Central memory CD8-positive, alpha-beta T cell (primary cell): ENCODE measurements at places on chromosomes 4 and X.

- no peak for DNase-seq
These were observed 36.0 kb downstream of the BST1 start for GRCh38 chr4:15738877-15739276.

DNA sequence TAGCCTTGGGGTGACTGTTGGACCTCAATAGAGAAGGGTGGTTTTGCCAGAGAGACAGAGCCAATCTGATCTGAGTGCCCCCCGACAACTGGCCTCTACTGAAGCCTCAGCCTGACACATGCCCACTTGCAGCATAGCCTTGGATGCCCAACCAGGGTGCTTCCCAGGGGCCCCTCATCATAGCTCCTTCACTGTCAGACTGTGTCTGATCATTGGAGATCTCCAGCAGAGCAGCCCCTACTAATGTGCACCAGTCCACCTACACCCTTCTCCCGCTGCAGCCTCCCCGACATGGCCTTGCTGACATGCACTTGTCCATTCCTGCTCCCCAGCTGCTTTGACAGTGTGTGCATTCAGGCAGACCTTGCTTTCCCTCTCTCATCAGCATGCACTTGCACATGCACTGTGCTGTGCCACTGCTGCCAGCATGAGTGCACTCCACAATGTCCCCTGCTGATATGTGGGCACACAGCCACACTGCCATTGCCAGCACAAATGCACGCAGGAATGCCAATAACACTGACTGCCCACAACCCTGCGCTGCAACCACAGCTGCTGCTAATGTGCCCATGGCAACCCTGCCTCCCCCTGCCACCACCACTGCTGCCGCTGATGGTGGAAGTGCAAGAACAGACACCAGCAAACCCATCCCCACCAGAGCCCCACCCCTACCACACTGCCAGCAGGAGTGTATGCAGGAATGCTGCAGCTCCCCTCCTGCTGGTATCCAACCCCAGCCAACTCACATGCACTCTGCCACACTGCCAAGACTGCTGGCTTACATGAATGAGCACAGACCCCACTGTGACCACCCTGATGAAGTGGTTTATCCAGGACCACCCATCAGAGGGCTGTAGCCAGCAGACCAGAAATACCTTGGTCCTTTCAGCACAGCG, 68.1 kb upstream of the ZMAT1 start:
- DNase-seq, result no peak

DNA sequence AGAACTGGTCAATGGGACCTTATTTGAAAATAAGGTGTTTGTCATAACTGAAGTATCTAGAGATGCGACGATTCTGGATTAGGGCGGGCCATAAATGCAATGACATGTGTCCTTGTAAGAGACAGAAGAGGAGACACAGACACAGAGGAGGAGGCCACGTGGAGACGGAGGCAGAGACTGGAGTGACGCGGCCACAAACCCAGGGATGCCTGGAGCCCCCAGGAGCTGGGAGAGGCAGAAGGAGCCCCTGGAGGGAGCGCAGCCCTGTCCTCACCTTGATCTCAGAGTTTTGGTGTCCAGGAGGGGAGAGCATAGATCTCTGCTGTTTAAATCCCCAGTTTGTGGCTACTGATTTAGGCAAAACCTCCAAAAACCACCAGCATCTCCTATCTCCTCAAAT, 5.0 kb downstream of the GTPBP6 start:
- DNase-seq, result no peak

DNA sequence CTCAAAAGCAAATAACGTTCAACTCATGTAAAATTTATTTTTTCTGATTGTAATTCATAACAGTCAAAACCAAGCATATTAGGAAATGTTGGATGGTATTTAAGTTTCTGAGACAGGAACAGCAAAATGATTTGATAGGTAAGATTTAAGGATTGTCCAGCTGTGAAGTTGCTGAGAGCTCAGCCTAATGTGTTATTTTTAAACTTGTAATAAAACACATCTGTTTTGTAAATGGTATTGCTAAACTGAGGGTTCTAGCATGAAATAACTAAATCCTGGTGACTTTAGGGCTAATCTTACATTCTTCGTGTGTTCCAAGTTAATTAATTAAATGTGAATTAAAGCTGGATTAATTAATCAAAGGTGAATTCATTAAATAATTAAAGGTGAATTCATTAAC, 13.3 kb downstream of the TLR10 start:
- no peak for DNase-seq

DNA sequence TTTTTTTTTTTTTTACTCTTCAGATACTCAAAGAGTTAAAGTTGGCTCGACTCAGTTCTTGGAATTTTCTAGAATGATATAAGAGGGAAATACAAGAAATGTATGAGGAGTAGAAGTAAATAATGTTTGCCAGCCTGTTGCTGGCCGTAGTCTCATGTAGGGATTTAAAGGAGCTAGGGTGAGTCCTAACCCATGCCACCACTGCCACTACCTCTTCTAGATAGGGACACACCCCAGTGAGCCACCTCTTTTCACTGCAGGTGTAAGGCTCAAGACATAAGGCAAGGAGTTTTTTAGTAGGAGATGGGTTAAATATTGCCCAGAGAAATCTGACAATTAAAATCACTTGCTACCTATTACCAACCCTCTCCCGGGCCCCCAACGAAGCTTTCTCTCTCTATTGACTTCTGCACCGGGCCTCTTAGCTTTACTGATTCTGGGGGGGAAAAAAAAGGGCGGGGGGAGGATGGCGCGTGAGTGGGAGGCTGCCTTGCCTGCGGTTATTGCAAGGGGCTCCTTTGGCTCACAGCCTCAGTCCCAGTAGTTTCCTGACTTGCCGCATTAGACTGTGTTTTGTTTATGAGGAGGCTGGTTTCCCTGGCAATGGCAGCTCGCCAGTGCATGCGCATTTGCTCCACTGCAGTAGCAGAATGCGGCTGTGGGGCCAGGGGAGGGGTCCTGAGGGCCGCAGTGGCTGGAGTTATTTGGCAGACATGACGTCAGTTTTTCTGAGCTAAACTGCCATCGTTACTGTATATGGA, 3.0 kb downstream of the LINC00632 start:
- no peak for DNase-seq

DNA sequence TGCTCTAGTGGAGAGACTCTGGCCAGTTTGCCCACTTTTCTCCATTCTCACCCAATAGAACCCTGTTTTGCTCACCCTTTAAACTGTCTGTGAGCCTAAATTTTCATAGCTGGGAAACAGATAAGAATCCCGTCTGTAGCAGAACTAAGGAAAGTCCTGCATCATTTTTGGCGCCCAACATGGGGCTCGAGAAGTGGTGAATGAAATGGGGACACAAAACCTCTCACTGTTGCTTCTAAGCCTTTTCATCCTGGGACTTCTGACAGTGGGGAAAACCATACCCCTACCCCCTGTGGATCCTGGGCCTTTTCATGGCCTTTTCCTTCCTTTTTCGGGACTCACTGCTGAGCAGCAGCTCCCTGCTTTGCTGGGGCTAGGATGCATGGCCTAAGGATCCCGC, 189.9 kb downstream of the INPP4B start:
- DNase-seq, result no peak

DNA sequence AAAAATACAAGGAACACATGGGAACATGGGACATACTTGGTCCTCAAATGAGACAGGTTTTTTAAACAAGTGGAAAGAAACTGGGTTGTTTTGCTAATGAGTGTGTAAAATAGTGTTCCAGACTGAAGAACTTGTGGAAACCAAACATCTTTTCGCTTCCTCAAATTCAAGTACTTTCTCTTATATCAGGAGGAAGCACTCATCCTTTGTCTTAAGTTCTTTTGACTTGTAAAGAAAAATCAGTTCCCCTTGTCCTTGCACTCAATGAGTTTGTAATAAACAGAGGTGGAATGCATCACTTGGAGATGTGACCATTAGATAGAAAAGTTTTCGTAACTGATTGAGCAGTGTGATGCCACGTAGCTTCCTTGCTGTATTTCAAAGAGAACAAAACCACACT, 101.1 kb downstream of the PHOX2B start:
- DNase-seq, result no peak

DNA sequence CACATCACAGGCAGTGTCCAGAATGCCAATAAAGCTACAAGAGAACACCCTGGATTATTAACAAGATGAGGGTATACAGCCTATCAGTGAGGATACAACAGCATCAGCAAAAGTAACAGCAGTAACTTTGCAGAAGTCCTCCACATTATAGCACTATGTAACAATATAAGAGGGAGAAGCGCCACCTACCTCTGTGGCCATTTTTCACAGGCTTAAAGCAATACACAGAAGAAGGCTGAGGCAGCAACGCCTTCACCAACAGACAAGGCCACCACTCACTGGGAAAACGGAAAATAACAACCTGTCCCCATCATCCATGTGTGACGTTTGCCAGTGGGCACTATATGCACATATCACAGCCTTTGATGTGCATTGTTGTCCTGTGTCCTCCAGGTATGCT, 12.5 kb downstream of the RTL8B start:
- no peak for DNase-seq

GRCh38 chr4:164319688-164320087, 434.2 kb upstream of the SMIM31 start:
- DNase-seq, result no peak

DNA sequence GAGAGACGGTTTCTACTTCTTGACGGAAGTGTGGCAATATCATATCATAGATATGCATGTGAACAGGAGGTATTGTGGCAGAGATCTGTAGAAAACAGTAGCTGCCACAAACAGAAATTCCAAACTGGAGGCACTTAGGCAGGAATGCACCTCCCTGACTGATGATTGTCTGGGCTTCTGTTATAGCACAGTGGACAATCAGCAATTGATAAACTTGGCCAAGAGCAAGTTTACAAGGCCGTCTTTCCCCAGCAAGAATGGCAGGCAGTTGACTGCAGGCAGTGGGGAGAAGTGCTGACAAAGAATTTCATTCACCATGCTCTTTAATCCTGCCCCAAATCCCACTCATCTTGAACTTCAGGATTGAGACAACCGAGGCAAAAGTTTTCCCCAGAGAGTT, 114.4 kb upstream of the STOX2 start:
- no peak for DNase-seq

DNA sequence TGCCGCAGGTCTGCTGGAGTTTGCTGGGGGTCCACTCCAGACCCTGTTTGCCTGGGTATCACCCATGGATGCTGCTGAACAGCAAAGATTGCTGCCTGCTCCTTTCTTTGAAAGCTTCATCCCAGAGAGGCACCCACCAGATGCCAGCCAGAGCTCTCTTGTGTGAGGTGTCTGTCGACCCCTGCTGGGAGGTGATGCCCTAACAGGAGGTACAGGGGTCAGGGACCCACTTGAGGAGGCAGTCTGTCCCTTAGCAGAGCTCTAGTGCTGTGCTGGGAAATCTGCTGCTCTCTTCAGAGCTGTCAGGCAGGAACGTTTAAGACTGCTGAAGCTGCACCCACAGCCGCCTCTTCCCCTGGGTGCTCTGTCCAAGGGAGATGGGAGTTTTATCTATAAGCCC, 162.7 kb downstream of the NAF1 start:
- DNase-seq, result no peak

DNA sequence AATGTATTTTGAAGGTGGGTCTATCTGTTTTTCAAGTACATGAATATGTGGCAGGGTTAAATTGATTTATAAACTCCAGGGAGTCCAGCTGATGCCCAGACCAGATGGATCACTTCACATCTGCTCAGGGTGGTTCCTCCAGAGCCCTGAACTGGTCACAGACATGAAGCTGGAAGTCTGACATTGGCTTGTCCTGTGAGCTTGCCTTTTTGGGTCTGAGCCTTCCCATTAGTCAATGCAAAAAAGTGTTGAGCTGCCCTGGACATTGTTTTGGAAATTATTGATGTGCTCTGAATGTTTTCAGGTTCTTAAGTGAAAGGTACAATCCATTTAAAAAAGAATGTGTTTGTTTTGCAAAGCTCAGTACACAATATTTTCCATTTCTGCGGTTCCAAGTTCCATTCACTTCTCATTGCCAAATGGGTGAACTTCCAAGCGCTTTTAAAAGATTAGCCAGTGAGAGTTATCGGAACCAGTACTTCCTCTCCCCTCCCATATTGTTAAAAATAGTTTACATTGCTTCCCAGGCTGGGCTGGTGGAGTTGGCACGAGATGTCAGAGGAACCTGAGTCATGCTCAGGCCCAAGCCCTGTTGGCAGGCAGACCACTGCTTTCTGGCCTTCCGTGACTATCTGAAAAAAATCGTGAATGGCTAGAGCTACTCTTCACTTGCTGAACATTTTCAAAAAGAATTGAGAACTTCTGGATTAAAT, 52.1 kb downstream of the PDGFRA start:
- no peak for DNase-seq

GRCh38 chr4:145404761-145405160, 76.9 kb upstream of the SMAD1 start:
- no peak for DNase-seq

DNA sequence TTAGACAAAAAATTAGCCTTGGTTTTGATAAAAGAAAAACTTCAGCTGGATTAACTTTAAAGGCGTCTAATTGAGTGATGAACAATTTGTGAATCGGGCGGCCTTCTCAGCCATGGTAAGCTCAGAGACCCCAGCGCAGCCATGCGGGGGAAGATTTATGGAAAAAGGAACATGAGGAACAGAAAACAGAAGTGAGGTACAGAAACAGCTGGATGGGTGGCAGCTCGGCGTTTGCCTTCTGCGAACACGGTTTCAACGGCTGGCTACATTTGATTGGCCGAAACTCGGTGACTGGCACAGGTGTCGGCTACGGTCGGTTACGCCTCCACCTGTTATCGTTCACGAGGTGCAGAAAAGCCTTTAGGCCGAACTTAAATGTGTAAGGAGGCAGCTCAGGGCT, 401.4 kb upstream of the FAT1 start:
- no peak for DNase-seq

DNA sequence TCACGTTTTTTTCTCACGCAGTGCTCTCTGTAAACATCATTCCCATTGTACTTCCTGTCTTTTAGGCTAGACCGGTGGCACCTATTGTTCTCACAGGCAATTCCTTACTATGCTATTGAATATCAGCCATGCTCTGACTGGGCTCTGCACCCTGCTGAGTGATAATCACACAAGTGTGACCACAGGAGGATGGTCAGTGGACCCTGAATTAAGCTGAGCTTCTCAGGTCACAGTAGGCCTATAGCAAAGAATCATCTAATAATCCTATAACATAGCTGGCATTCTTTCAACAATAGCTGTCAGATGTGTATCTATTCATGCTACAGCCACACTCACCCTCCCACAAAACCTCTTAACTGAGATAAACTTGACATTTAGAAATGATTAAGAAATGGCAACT, 2399.8 kb upstream of the TENM3 start:
- DNase-seq, result no peak

DNA sequence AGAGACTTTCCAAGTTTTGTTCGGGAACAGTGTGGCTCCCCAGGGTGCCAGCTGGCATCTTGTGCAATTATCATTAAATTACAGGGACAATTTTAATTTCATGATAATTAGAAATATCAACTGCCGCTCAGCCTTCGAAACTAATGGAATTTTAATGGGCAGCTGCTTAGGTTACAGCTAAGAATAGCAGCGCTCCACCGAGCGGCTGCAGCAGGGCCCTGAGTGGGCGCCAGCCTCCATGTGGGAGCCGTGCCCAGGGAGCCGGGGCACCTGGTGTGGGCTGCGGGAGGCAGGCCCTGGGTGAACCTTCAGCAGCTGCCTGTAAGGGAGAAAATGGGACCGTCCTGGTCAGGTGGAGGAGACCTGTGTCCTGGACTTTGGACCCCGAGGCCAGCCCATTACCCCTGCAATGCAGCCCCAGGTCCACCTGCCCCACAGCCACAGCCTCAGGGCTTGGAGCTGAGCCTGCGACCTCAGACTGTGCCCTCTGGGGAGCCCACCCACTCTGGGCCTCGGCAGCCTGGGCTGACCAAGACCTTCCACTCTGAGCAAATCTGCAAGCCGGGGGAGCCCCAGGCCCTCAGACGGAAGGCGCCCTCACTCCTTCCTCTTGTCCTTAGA, 21.1 kb downstream of the MSANTD1 start:
- no peak for DNase-seq

GRCh38 chr4:88107406-88108107, 50.9 kb downstream of the ABCG2 start:
- DNase-seq, result no peak
